ENCODE measurements at places on chromosomes 7 and 10.

DNA sequence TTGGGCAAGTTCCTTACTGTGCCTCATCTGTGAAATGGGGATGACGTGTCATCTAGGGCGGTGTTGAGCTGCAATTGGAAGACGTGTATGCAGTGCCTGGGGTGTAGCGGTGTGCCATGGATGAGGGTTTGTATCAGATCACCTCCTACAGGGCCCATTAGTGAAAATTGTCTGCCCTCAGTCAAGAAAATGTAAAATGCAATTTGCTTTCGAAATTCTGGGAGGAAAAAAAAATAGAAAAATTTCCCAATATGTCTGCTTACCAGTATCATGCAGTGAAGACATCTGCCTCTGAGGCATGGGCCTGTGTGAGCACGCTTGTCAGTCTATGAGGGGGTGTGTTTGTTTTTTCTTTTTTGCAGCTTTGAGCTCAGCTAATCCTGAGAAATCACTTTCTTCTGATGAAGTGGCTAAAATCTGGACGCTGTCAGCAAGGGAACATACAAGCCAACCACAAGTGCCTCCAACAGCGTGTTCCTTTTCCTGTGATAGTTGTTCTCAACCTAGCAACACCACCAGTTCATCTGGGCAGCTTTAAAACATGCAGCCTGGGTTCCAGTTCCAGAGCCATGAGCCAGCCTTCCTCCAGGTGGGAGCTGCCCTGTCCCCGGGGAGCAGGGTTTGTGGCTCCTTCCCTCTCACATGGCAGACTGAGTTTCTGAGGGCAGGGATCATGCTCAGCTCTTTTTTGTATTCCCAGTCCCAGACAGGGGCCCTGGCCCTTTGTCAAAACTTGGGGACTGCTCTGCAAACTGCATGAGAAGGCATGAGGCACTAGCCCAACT lies 10.3 kb downstream of the FAM241B start:
- no peak for DNase-seq

DNA sequence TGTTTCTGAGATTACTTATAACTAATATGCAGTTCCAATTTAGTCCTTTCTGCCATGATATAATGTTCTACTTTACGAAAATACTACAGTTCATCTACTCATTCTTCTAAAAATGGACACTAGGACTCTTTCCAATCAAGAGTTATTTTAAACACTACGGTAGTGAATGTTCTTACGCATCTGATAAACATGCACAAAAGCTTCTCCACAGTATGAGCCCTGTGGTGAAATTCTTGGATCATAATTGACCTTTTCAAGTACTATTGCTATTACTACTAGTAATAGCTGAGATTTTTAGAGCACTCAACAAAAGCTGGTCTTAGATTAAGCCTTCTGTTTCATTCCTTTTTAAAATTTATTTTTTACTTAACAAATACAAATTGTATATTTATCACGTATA lies 106.4 kb downstream of the CH25H start:
- no peak for DNase-seq

- no peak for DNase-seq
Measured at GRCh38 chr7:64277630-64278029, 36.1 kb upstream of the ZNF736 start.

DNA sequence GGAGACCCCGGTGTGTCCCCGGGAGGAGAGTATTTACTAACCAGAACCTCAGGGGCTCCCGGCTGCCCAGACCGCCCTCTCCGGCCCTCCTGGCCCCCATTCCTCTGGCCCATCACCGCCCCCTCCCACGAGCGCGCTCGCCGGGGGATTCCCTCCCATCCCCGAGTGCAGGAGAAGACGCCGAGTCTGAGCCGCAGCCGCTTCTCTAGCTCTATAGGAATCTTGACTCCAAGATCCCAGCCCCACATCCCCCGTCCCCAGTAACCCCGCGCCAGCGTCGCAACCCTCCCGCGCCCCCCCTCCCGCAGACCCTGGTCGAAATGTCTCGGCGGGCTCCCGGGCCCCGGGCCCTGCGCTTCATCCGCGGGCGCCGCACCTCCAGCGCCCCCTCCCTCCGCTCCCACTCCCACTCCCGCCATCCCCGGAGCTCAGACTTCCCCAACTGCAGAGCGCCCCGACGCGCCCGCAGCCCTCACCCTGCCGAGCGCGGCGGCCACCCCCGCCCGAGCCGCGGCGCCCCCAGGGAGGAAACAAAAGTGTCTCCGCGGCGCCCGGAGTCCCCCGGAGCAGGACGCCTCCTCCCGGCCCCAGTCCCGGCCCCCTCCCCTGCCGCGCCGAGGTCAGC lies 541 bp downstream of the ELMO1 start:
- no peak for DNase-seq

- no peak for DNase-seq
Measured at GRCh38 chr10:127532659-127533058, 16.4 kb upstream of the NPS start.

DNA sequence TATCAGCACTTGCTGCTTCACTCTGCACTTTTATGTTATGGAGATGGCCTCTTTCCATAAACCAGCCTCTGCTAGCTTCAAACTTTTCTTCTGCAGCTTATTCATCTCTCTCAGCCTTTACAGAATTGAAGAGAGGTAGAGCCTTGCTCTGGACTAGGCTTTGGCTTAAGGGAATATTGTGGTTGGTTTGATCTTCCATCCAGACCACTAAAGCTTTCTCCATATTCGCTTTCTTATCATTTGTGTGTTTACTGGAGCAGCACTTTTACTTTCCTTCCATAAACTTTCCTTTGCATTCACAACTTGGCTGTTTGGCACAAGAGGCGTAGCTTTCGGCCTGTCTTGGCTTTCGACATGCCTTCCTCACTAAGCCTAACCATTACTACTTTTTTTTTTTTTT lies 23.6 kb downstream of the DYDC2 start:
- DNase-seq = no peak

DNA sequence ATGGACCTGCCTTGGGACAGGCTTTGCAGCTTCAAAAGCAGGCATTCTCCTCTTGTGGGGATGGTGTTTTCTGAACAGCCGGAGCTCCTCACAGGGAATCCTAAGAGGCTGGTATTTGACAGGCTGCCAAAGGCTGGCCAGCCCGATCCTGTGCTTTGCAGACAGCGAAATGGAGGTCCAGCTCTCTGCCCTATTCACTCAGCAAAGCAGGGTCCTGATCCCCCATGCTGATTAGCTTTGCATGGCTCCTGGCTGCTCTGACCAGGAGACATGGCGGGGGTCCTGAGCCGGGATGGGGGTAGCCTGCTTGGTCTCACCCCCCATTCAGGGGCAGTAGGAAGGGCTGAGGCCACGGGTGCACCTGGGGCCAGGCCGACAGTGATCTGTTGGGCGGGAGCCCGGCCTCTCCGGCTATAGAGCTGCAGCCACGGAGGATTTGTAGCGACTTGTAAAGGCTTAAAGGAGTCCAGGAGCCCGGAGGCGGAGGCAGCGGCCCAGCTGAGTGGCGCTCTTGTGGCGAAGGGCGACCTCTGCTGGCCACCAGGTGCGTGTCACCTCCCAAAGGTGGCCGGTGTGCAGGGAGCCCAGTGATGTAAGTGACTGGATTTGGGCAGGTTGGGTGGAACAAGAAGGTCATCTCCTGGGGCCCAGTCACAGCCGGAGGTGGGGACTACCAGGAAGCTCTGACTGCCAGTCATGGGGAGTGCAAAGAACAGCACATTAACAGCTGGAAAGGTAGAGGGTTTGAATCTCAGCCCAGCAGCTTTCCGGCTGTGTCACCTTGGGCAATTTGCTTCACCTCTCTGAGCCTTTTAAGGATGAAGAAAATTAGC lies 126.5 kb downstream of the ZMIZ1 start:
- peak; percentile 59 for DNase-seq

DNA sequence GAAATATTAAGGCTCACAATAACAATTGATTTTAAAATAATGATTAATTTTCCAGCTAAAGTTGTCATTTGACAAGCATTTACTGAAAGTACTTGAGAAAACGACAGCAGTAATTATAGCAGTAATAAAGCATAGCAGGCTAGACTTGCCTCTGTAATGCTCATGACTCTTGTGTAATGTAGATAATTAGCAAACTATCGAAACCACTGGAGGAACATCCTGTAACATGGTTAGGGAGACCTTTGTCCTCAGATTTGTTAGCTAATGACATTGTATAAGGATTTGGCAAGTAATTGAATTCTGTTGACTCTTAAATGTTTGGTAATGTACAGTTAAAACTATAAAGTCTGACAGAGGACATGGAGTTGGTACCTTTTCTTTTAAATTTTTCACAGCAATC lies 24.8 kb downstream of the ARL4A start:
- DNase-seq = no peak

GRCh38 chr7:44274623-44274975 lies 50.8 kb downstream of the CAMK2B start:
- no peak for DNase-seq

DNA sequence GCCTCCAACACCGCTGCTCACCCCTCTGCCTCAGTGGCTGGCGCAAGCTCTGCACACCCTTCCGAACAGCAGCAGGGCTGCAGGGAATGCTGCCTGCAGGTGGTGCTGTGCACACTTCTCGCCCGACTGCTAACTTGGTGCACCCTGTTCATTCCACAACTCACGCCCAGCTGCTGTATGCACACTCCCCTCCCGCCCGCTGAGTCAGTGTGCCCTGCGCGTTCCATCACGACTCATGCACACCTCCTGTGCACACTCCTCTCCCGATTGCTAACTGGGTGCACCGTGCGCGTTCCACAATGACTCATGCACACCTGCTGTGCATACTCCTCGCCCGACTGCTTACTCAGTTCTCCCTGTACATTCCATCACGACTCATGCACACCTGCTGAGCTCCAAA lies 21.5 kb downstream of the ADARB2 start:
- DNase-seq = no peak

- no peak for DNase-seq
Measured at GRCh38 chr10:92291921-92292845, 1.2 kb downstream of the MARCHF5 start.

- no peak for DNase-seq
Measured at GRCh38 chr10:75438275-75438674, 6.9 kb downstream of the LRMDA start.

- no peak for DNase-seq
Measured at GRCh38 chr7:99559175-99559915, 903 bp downstream of the ZNF655 start.

- DNase-seq = no peak
Measured at GRCh38 chr10:11602919-11603523, 8.4 kb downstream of the USP6NL start.
